Subcutaneous preadipocyte (primary cell): ENCODE measurements at places on chromosomes 1 and 21. TPM values are rescaled to one million over a fixed set of nuclear protein-coding genes. Genes with fewer than 3 reads are reported as not detected.

The MED8 gene
- 47.8 and 54.0 TPM in 2 replicates for total RNA-seq

The GPR137B gene
- total RNA-seq: 11.1 and 15.4 TPM in 2 replicates

The CFHR5 gene
- total RNA-seq: not detected in 2 replicates

The VSIG8 gene
- total RNA-seq: not detected in 2 replicates

The SELENBP1 gene
- total RNA-seq: 25.0 and 31.6 TPM in 2 replicates

The RAP1GAP gene
- total RNA-seq: not detected in 2 replicates

The RIMKLA gene
- total RNA-seq: not detected in 2 replicates

The CHIA gene
- not detected in 2 replicates for total RNA-seq

The TSACC gene
- 0.20 and 0.37 TPM in 2 replicates for total RNA-seq

The OLFM3 gene
- not detected in 2 replicates for total RNA-seq
